ENCODE measurements at places on chromosomes 16 and 17.
A peak's percentile ranks its signal among the peaks of the same experiment; 100 is the strongest.

- peak; percentile 54 for DNase-seq
Observed at GRCh38 chr17:37488607-37489196, 989 bp upstream of the DUSP14 start.

DNA sequence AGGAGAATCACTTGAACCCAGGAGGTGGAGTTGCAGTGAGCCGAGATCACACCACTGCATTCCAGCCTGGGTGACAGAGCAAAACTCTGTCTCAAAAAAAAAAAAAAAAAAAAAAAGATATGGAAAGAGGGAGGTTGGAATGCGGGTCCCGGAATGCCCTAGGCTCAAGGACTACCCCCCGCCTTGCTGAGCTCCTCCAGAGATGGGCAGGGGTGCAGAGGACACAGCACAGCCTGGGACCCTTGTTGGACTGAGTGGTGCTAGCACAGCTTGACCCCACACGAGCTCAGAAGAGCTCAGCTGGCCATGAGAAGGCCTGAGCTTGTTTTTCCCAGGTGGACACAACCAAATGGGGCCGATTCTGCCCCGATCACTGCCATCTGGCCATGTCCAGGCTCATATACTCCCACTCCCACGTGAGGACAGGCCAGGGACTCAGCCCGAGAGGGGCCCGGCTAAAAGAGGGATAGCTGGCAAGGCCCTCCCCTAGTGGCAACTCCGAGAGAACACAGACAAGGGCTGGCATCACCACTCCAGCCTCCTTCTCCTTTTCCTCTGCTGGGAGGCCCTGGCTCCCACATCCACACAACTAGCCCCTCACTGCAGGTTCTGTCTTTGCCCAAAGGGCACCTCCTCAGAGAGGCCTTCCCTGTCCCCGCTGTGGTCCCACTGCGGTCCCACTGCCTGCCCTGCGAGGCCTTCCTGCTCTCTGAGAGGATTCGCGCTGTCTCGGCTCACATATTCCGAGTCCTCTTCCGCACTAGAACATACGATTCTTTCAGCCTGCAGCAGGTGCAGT, 11.0 kb downstream of the SGCA start:
- DNase-seq = no peak

- no peak for DNase-seq
Observed at GRCh38 chr17:951325-952132, 28.0 kb downstream of the NXN start.

GRCh38 chr16:69201291-69201690, 14.3 kb downstream of the SNTB2 start:
- DNase-seq = no peak

- DNase-seq = no peak
Observed at GRCh38 chr17:76925441-76925891, 57.3 kb downstream of the MGAT5B start.

GRCh38 chr16:54246454-54246821, 40.1 kb downstream of the IRX3 start:
- DNase-seq = no peak

- DNase-seq = peak; percentile 63
Observed at GRCh38 chr16:71421911-71422310, 19.9 kb downstream of the TLE7 start.

- DNase-seq = no peak
Observed at GRCh38 chr17:6789146-6789545, 13.1 kb downstream of the FBXO39 start.

DNA sequence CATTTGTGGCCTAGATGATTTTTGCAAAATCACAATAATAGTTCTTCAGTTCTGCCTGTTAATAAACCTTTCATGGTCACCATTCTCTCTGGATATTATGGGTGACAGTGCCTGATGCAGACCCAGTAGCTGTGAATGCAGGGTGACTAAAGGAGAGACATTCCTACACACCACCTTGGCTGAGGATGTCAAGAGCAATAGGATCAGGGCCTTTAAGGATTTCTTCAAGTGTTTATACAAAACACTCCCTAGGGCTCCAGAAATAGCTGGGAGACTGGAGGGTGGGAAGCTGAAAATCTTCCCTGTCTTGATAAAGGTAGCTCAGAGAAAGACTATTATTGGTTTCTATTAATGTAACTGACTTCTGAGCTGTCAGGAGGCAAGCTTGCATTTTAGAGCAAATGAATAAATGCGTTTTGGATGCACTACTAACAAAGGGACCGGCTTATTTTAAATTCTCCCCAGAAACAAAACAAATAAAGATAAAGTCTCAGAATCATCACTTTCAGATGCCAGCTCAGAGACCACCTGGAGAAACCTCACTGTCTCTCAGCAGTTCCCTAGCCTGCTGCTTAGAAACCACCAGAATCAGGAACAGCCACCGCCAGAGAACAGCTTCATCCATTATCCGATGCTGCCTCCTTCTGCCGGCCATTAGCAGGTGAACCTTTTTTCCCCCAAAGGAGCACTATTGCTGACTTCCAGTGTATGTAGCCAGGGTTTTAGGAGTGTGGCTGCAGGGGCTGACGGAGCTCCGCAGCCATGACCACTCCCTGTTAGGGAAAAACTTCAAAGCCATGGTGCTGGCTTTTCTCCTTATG, 171.4 kb upstream of the DYNLRB2 start:
- no peak for DNase-seq

- no peak for DNase-seq
Observed at GRCh38 chr17:29393436-29393835, 3.3 kb downstream of the TAOK1 start.

GRCh38 chr16:8989099-8989878, 25.6 kb upstream of the USP7 start:
- no peak for DNase-seq

GRCh38 chr16:73053364-73054124, 5.6 kb upstream of the ZFHX3 start:
- no peak for DNase-seq

DNA sequence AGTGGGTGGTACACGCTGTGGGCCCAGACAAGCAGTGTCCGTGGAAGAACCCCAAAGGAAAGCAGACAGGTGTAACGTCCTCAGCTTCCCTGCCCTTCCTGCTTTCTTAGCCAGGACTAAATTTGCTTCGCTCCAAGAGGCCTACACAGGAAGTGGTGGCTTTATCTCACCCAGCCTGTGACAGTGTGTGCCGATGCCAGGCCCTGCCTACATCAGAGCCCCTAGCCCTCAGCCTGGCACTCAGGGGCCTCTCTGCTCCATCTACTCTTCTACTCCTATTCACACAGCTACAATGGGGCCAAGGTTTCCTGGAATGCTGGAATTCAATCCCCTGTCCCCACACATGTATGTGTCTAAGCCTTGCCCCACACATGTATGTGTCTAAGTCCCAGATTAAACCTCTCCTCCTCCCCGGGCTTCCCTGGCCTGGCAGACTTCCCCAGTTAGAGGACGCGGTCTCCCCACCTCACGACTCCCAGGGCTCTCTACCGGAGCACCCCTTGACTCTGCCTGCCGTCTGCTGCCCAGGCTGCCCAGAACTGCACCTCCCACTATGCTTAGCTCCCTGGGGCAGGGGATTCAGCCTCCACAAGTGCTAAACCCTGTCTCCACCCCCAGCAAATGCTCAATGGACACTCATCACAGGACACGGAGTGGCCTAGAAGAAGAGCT, 8.2 kb downstream of the PGAP3 start:
- no peak for DNase-seq

DNA sequence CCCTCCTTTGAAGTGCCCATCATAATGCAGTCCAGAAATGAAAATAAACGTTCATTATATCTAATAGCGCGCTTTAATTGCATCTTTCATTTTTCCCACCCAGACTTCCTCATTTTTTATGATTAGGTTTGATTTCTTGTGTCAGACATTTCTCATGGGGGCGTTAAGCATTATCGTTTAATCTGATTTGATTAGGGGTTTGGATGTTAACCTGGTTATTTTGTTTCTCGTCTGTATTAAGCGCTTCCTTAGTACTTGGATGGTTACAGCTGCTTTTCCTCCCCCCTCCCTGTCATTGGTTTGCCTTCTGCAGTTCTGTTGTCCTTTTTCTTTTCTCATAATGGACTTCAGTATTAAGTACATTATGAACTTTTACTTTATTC, 540 bp downstream of the MFSD11 start:
- no peak for DNase-seq

DNA sequence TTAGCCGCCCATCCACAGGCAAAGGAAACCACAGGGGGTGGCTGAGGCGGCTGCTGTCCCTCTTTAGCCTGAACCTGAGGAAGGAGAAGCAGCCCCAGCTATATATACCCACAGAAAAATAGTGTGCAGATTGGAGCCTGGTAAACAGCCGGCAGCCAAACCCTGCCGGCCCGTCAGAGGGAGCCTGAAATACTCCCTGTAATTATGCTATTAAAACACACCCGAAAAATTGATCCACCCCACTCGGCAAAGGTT, 6.8 kb downstream of the PIEZO1 start:
- DNase-seq = no peak
